H54 (cell line): ENCODE measurements at places on chromosomes 5 and 9.

DNA sequence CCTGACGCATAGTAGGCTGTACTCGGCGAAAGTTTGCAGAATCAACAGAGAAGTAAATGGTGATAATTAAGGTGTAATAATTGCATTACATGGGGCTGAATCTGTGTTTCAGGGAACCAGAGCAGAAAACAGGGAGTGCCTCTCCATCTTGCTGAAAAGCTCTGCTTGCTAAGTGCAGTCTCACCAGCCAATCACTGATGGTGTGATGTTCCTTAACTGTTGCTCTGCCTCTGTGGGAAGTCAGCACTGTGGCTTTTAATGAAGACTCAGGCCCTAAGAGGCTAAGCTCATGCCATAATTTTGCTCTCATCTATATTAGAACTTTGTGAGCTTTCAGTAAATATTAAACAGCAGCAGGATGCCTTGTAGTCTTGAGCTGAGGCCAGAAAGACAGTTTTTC lies 4.5 kb downstream of the PHF24 start:
- DNase-seq = no peak

GRCh38 chr5:170100066-170100943 lies 5.4 kb upstream of the FOXI1 start:
- peak; percentile 55 for DNase-seq

DNA sequence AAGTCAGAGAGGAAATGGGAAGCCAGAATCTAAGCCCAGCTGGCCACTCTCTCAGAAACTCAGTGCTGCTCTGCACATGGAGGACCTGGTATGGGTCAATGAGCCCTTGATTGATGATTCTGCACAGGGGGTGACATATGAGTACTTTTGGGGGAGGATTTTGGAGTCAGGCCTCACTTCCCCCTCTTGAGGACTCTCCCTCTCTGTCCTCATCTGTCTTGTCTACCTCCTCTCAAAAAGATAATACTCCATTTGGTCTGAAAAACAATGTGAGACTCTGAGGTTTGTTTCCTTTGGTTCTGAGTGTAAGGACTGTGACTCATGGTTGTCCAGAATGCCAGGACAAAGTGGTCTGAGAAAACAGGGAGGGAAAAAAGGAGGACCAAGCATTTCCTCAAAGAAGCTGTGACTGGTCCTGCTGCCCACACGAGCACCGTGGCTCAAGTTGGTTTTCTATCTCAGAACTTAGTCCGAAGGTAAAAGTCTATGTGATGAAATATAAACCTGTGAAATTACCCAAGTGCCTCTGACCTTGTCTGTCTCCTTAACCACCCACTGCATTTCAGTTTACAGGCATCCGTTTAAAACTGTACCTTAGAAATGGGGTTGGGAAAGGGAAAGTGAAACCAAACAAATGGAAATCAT lies 11.1 kb downstream of the TTC39B start:
- peak; percentile 40 for DNase-seq

GRCh38 chr9:134530724-134531123 lies 110.9 kb upstream of the COL5A1 start:
- DNase-seq = no peak

DNA sequence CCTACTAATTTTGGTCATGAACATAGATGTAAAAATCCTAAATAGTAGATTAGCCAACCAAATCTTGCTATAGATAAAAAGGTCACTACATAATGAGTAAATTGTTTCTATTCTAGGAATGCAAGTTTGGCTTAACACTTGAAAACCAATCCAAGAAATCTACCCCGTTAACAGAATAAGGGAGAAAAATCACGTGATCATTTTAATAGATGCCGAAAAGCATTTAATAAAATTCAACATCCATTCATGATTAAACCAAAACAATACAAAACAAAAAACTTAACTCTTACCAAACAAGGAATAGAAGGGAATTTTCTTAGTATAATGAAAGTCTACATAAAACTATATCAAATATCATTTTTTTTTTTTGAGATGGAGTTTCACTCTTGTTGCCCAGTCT lies 20.7 kb upstream of the SMU1 start:
- no peak for DNase-seq
